CD4-positive, alpha-beta T cell treated with Interleukin-6 at 100 ng/mL for 8 hours (primary cell): ENCODE measurements at places on chromosomes 12 and 14.

GRCh38 chr12:47123730-47124129 lies 44.0 kb upstream of the AMIGO2 start:
- DNase-seq: no peak

- DNase-seq: no peak
These were observed 687.1 kb upstream of the FBXO33 start for GRCh38 chr14:40119321-40119720.

DNA sequence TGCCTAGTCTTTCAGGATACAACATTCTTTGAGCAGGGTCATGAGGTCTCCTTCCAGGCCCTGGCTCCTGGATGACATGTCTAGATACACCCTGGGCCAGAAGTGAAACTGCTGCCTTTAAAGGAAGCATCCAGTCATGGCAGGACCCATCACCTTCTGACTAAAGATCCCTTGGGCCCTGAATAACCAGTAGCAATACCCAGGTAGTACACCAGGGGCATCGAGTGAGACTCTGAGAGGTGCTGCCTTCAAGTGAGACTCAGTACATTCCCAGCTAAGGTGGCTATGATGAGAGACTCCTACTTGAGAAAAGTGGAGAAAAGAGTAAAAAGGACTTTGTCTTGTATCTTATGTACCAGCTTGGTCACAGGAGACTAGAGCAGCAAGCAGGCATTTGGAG lies 23.5 kb downstream of the OR6C68 start:
- no peak for DNase-seq

DNA sequence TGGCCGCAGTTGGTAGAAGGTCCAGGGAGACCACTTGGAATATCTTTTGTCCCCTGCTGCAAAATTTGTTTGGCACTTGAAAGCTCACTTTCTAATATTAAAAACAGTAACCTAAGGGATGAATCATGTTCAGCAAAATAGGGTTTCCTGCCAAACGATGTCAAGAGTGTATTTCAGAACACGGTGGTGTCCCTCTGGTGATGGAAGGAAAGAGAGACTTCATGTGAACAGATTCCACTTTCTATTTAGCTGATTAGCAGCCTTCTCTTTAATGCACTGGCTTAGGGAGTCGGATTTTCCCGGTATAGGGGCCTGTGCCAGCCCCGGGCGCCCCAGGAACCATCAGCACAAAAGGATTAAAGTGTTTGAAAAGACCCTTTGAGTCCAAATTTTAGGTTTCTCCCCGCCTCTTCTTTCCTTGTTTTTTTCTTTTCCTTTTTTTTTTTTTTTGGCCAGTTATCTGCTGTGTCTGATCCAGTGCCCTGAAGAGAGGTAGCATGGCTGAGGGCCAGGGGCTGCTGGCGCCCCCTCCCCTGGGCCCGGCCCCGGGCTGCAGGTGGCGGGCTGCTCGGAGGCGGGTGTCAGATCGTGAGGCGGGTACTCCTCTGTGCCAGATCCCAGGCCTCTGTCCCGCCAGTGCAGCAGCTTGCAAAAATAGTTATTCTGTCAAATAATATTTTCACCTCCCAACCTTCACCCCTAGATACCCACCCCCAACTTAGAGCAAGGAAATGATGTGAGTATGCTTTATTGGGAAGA lies 88.3 kb downstream of the TESC start:
- no peak for DNase-seq

- DNase-seq: no peak
These were observed 77.8 kb downstream of the PTPRB start for GRCh38 chr12:70559390-70559789.

- DNase-seq: no peak
These were observed 8.3 kb upstream of the CCND2 start for GRCh38 chr12:4265280-4265679.

DNA sequence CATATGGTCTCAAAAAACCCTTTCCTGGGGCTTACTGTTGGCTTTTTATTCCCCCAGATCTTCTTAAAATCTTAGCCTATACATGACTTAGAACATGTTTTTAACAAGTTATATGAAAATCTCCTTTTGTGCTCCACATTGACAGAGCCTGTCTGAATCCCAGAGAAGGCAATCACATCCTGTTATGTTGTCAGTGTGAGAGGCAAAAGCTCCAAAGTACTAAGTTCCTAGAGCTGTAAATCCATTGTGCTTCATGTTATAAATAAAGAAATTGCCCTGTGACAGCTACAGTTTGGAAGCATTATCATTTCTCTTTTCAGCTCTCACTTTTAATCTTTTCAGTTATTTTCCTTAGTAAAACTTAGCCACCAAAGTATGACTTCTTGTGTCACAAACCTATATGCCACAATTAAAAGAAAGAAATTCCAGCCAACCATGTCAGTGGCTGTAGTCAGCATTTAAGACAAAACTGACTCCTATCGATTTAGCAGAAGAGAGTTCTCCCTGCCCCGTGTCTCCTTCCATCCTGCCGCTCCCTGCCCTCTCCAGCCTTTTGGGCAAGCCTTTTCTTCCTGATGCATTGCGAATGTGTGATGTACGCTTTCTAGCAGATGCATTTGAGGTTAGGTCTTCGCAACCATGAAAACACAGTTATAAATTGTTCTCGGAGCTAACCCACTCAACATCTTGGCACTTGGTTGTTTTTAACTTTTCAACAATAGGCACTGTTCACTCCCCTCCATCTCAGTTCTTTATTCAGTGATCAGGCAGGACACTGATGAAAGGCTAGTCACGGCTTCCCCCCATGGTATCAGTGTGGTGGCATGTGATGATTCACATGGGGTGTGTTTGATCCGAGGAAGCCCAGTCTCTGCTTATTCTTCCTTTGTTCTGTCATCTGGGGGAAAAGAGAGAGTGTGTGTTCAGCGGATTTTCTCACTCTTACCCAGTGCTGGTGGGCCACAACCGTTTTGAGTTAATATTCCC lies 143.5 kb downstream of the SSPN start:
- DNase-seq: no peak

GRCh38 chr14:45290547-45290946 lies 37.5 kb upstream of the MIS18BP1 start:
- no peak for DNase-seq

DNA sequence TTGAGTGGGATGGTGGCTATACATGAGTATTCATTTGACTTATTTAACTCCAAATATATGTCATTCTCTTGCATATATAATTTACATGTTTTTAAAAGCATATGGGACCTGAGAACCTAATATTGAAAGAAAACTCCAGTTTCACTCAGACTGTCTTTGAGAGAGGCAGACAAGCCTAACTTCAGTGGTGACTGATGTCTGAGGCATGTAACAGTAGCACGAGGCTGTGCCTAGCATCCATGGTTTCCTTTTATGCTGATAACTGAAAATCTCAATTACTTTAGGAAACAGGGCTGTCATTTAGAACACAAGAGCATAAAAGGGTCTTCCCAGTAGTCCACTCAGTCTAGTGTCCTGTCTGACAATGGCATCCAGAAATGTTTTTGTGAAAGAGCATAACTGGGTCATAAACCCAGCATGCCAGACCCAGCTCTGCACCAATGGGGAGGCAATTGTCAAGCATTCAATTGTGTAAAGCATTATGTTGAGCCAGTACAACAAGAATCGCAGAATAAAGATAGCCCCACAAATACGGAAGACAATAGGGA lies 24.3 kb downstream of the MAPK1IP1L start:
- no peak for DNase-seq

- no peak for DNase-seq
These were observed 64.5 kb upstream of the MANSC4 start for GRCh38 chr12:27844366-27845090.

GRCh38 chr14:81331229-81332021 lies 68.7 kb downstream of the STON2 start:
- no peak for DNase-seq

- no peak for DNase-seq
These were observed 133.8 kb upstream of the CPM start for GRCh38 chr12:69066492-69067373.

DNA sequence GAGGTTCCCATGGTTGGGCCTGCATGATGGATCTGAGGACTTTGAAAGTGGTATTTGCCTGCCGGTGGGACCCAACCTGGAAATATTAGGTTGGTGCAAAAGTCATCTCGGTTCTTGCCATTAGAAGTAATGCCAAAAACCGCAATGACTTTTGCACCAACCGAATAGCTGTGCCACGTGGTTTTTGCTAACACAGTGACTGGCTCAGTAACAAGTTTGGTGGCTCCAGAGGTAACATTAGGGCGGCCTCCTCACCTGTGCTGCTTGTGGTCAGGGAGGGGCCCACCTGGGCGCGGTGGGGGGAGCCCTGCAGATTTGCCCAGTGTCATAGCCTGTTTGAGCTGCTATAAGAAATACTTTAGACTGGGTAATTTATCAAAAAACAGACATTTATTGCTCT lies 1.8 kb downstream of the BDKRB2 start:
- DNase-seq: no peak

GRCh38 chr12:3445119-3445978 lies 45.7 kb upstream of the PRMT8 start:
- DNase-seq: no peak

DNA sequence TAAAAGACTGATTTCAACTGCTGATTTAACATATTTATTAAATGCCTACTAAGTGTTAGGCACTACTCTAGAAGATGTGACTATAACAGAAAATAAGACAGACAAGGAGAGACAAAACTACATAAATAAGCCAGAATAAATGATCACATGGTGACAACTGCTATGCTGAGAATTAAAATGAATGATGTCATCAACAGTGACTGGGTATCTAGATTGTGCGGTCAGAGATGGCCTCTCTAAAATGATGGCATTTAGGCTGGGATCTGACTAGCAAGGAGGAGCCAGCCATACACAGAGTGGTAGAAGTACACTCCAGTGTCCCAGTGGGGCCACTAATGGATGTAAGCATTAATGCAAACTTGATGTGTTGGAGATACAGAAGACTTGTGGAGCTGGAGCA lies 37.6 kb upstream of the SOX5 start:
- no peak for DNase-seq
